Stimulated activated CD4-positive, alpha-beta T cell treated with anti-CD3 and anti-CD28 coated beads, Interleukin-4, amount 100 ng/mL, for 48 hours (primary cell): ENCODE measurements at places on chromosomes 12 and 14.

DNA sequence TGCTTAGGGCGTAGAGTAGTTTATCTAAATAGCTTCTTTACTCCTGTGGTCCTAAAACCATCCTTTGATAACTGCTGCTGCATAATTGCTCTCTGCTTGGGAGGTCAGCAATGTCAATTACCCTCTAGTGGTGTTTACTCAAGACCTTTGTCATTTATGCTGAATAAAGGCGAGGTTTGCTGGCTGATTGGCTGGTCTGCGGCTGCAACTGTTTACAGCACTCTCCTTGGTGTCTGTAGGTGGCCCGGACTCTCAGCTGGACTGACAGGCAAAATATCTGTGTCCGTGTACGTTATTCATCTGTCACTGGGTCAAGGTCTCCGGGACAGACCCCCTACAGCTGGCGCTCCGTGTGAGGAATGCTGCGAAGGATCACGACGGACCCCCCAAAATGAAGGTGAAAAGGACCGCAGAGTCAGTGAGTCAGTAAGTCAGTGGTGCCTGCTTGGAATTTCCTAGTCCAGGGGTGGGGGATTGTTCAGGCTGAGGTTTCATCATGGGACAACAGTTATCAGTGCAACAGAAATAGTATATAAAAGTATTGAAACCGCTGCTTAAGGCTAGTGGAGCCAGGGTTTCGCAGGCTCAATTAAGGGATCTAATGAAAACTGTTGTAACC lies 253.3 kb upstream of the DIO2 start:
- DNase-seq: no peak

GRCh38 chr14:56660677-56661389 lies 81.2 kb downstream of the TMEM260 start:
- no peak for DNase-seq

DNA sequence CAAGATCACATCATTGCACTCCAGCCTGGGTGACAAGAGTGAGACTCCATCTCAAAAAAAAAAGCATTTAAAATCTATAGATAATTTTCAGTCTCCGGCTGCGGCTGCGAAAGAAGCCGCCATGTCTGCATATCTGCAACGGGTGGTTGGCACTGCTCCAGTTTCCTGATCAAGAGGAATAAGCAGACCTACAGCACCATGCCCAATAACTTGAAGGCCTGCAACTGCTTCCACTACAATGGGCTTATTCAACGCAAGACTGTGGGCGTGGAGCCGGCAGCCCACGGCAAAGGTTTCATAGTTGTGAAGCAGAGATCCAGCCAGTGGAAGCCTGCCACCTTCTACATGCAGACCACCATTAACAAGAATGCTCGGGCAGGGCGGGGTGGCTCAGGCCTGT lies 30.6 kb upstream of the EID3 start:
- no peak for DNase-seq

DNA sequence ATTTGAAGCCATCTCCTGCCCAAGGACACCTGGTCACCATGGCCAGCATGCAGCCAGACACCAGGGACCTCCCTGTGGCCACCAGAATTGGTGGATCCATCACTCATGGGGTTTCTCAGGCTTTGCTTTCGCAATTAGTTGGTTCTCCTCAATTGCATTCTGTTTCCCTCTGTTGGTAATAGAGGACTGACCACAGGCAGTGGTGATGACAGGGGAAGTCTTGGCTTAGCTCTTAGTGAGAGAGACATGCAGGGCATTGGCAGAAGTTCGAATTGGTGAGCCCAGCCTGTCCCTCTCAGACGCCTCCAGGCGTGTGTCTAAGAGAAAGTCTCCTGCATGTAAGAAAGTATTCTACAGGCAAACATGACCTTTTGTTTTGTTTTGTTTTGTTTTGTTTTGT lies 21.3 kb downstream of the HCAR2 start:
- DNase-seq: no peak

DNA sequence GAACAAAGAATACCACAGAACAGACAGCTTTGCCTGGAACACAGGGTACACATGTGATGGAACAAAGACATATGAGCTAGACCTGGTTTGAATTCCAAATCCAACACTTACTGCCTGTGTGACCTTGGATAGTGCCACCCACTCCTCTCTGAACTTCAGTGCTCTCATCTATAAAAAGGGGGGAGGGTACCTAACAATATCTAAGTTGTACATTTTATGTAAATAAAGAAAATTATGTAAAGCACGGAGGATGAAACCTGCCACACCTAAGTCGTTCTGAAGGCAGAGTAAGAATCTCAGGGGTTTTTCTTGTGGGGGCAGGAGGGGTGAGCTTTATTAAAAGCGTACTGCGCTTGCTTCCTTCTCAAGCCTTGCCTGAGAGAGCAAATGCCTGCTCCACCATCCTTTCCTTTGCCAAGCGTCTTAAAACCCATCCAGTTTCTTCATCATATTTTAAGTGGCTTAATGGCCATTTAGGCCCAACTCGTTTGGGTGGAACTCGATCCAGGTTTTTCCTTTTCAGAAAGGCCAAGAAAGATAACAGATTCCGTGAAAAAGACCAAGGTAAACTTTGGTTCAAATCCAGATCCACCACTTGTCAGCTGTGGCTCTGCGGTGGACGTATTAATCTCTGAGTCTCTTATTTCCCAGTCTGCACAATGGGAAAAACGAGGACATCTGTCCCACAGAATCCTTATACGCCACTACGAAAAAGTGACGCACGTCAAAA lies 946 bp downstream of the DDX24 start:
- DNase-seq: no peak

- DNase-seq: no peak
Measured at GRCh38 chr14:104148433-104149277, 10.3 kb downstream of the KIF26A start.

DNA sequence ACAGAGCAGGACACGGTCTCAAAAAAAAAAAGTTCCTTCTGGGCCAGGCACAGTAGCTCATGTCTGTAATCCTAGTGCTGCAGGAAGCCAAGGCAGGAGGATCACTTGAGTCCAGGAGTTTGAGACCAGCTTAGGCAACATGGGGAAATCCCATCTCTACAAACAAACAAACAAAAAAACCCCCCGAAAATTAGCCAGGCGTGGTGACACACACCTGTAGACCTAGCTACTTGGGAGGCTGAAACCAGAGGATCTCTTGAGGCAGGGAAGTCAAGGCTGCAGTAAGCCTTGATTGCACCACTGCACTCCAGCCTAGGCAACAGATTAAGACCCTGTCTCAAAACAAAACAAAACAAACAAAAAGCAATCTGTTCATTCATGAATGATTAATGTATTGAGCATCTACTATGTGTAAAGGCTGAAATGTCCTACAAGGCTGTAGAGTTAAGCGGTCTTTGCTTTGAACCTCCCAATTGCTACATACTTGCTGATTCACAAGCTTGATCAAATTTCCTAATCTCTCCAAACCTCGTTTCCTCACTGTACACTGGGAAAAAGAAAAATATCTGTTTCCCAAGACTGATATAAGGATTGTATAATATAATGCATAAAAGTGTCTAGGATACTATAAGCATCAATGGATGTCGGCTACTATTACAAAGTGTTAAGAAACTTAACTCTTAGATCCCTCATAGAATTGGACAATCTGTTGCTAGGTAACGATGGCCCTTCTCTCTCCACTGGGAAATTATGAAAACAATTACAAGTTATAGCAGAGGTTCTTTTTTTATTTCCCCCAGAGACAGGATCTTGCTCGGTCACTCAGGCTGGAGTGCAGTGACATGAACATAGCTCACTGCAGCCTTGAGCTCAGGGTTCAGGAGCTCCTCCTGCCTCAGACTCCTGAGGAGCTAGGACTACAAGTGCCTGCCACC lies 7.9 kb upstream of the RILPL2 start:
- no peak for DNase-seq

DNA sequence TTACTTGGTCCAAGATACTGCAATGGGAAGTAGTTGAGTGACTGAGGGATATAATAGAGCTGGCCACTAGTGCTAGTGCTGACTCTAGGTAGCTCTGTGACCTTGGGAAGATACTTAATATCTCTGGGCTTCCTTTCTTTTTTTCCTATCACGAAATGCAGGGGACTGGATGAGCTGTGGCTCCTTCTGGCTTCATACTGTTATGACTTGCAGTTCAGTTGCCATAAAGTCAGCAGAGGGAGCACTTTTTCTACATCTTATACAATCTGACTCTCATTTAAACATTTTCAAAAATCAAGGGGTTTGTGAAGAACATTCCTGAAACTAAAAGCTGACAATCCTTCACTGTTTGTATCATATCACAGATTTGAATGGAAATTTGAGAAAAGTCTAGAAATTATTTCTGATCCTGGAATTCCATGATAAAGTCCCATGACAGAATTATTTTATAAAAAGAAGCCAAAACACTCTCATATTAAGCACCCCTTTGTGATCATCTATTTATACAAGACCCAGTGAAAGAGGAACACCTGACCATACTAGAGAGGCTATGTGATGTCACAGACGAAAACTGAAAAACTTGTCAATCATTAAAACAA lies 5.3 kb downstream of the BHLHE41 start:
- DNase-seq: no peak
